ENCODE measurements at places on chromosomes 16 and 17.

DNA sequence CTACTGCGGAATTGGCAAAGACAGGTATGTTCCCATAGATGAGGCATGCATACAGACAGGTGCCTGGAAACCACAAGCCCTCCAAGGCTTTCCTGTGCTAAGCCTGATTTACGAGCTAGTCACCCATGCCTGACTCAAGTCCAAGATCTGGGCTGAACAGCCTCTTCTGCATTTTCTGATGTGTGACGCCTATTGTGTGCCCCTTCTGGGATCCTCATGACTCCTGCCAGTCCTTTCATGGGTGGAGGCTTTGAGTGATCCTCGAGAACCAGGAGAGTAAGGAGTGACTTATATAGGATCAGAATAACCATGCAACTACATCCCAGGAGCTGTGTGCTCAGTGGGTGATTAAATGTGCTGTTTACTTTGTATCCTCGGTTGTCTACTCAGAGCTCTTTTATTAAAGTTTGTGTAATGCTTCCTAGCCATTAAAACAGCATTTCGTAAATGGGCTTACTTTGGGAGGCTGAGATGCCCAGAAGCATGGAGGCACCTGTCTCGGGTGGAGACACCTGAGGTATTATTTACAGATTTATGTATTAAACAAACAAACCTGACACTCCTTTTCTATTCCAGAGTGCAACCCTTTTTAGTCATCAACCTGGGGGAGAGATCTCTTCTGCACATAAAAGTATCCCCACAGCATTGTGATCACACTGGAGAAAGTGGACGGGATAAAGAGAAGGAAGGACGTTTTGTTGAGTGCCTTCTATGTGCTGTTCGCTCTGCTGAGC, 373.0 kb upstream of the DYNLRB2 start:
- no peak for DNase-seq

- no peak for DNase-seq
Measured at GRCh38 chr17:31918701-31919128, 17.2 kb upstream of the UTP6 start.

DNA sequence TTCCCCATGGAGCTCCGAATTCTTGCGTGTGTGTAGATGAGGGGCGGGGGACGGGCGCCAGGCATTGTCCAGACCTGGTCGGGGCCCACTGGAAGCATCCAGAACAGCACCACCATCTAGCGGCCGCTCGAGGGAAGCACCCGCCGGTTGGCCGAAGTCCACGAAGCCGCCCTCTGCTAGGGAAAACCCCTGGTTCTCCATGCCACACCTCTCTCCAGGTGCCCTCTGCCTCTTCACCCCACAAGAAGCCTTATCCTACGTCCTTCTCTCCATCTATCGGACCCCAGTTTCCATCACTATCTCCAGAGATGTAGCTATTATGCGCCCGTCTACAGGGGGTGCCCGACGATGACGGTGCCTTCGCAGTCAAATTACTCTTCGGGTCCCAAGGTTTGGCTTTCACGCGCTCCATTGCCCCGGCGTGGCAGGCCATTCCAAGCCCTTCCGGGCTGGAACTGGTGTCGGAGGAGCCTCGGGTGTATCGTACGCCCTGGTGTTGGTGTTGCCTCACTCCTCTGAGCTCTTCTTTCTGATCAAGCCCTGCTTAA, 617 bp upstream of the SENP3 start:
- peak; percentile 2 for DNase-seq

DNA sequence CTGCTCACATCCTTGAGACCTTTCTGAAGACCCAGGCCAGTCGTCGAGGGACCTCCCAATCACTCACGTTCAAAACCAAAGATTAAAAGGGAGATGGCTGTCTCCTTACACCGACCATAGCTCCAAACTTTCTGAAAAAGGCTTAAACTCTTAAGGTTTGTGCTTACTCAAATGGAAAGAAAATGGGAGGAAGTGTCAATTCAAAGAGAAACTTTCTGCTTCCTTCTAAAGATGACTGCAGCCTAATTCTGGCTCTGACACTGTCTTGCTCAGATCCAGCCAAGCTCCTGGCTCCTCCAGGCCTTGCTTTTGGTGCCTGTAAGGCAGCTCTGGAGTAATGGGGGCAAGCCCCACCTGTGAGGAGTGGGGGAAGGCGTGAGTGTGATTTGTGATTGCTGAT, 54.9 kb upstream of the WSB1 start:
- DNase-seq, result no peak

- DNase-seq, result no peak
Measured at GRCh38 chr17:57388131-57388725, 131.9 kb downstream of the MSI2 start.

- DNase-seq, result no peak
Measured at GRCh38 chr17:21689604-21690003, 2.7 kb upstream of the KCNJ18 start.

- no peak for DNase-seq
Measured at GRCh38 chr16:49461517-49461951, 87.9 kb downstream of the C16orf78 start.

DNA sequence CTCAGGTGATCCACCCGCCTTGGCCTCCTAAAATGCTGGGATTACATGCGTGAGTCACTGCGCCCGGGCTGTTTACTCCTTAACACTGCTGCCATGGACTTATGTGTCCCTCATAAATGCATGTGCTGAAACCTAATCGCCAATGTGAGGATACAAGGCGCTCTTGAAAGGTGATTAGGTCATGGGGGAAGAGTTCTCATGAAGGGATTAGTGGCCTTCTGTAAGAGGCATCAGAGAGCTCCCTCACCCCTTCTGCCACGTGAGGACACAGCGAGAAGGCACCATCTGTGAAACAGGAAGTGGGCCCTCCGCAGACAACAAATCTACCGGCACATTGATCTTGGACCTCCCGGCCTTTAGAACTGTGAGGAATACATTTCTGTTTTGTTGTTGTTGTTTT, 19.1 kb downstream of the ITPRIPL2 start:
- DNase-seq, result no peak

GRCh38 chr17:62797959-62798358, 10.2 kb downstream of the MARCHF10 start:
- DNase-seq, result no peak

DNA sequence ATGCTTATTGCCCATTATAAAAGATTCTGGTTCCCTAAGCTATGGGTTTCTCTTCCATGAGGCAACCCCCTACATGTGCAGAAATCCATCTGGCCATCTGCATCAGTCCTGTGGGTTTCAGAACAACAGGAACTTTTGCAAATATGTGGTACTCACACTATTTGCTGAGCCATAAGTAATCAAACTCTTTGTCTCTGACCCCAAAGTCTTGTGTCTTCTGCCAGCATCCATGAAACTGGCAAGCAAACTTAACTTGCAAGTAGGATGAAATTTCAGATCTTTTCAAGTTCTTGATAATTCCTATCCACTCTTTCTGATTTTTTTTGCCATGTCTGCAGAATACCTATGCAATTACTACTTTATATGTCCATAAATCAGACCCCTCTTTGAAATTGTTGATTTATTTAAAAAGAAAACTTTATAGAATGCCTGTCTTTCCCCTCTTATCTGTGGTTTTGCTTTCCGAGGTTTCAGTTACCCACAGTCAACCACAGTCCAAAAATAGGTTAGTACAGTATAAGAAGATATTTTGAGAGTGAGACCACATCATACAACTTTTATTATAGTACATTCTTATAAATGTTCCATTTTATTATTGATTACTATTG, 158.4 kb upstream of the IRX3 start:
- no peak for DNase-seq

GRCh38 chr16:35711435-35711834, 2252.0 kb downstream of the TP53TG3F start:
- DNase-seq, result no peak

GRCh38 chr16:23337836-23338550, 35.9 kb downstream of the SCNN1B start:
- DNase-seq, result no peak

DNA sequence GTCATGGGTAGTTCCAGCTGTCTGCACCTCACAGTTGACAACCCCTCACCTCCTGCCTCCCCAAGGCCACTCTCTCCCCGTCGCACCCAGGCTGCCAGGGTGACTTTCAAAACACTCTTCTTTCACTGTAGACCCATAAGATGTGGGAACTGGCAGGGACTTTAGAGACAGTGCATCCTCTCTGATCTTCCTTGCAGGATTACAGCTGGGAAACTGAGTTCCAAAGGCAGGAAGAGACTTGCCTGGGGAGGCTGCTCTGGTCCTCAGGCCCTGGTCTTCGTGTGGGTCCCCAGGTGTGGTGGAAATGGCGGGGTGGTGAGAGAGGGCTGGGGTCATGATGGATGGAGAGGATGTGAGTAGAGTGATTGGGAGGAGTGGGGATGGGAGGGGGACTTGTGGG, 21.9 kb upstream of the NKD1 start:
- DNase-seq, result no peak

- no peak for DNase-seq
Measured at GRCh38 chr16:5056352-5056751, 9.4 kb downstream of the C16orf89 start.
